ENCODE measurements at places on chromosomes 6 and 20.

- DNase-seq: no peak
Observed at GRCh38 chr6:141265756-141266623, 866.7 kb upstream of the GJE1 start.

- DNase-seq: no peak
Observed at GRCh38 chr20:21074605-21075336, 31.4 kb downstream of the LINC00237 start.

GRCh38 chr6:29525311-29525639 lies 34.3 kb downstream of the UBD start:
- no peak for DNase-seq

GRCh38 chr6:162543221-162543620 lies 184.3 kb downstream of the PRKN start:
- no peak for DNase-seq

GRCh38 chr20:15162079-15162647 lies 824.8 kb upstream of the FLRT3 start:
- no peak for DNase-seq

All from fibroblast of gingiva (primary cell).